ENCODE measurements at places on chromosomes 2 and 18.

DNA sequence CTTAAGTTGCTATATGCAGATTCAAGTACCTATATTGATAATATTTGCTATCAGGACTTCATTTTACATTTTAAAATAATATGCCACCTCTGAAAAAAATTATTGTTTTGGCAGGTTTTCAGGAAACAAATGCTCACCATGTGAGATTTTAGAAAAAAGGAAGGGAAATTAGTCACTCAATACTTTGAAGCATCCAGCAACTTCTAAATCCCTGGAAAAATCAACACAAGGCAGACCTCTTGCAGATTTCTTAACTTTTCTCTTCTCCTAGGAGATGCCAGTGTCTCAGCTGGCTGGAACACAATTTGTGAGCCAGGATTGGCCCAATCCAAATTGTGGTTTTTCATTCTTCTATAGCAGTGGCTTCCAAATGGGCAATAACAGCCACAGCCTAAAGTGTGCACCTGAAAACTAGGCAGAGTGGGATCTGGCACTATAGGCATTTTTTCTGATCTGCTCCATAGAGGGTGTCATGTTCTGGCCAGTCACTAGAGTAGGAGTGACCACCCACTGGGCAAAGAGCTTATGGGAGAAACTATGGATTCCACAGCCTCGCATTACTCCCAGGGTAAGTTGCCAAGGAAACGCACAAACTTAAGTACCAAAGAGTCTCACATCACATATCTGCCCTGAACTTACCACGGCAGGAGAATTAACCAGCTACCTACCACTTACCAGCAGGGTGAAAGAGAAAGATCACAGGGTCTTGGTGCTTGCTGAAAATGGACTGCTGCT lies 28.1 kb upstream of the THOC1 start:
- DNase-seq = no peak

DNA sequence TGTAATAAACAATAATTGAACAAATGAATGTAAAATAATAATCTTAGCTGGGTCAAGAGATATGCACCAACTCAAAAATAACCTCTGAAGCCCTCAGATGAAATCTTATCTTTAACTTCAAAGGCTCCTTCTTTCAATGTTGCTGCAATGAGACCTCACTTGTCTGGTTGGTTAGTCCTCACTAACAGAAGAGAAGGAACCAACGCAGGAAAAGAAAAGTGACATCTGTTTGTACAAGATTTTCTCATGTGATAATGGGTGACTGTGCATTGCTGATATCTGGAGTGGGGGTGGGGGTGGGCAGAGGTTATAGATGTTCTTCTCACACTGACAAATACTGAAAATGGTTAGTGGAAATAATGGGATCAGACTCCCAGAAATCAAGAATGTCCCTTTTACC lies 2.6 kb downstream of the SCN7A start:
- no peak for DNase-seq

DNA sequence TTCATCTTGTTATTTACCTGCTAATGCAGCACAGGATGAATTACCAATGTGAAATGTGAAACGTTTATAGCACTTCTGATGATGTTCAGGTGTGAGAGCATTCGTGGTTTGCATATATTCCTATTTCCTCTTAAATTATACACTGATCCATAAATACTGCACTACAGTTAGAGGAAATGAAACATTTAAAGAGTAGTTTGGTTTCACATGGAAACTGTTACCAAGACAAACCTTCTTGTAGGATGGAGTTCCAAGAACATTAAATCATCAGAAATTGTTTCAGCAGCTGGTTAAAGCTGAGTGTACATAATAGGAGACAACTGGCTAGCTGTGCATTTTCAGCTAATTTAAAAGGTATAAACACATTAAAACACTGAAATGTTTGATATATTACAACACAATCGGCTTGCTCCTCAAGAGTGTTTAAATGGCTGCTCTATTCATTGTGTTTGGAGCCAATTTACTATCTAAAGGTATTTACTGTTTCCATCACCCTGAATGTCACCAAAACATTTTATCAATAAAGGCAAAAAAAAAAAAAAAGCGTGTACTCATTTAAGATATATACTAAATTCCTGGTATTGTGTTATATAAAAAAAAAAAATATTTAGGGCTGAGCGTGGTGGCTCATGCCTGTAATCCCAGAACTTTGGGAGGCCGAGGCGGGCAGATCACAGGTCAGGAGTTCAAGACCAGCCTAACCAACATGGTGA lies 100.6 kb downstream of the DYM start:
- no peak for DNase-seq

DNA sequence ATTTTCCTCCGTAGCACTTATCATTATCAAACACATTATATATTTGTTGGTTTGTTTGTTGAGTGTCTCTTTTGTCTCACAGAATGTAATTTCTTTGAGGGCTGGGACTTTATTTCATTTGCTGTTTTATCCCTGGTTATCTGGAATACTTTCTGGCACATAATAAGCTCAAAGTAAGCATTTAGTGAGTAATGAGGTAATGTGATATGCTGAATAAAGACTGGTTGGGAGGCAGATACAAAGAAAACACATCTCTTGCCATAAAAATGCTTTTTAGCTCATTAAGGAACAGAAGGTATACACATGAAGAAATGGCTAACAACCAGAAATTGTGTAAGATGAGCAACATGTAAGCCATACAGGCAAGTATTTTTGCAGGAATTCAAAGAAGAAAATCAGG lies 1411.8 kb downstream of the LRP1B start:
- DNase-seq = no peak

DNA sequence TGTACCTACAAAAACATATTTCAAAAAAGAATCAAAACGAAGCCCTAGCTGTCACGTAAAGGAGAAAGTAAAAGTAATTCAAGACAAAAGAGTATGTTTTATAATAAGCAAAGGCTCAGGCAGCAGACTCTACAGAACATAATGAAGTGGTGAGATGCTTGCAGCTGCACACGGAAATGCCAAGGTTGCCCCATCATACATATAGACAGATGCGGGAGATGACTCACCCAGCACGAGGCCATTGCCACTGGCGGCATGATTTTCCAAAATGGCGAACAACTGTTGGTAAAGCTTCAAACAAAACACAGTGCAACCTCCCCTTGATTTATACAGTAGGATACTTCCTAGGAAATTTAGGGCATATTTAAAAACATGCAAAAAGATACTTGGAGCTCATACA lies 26.0 kb upstream of the C1QL2 start:
- no peak for DNase-seq

DNA sequence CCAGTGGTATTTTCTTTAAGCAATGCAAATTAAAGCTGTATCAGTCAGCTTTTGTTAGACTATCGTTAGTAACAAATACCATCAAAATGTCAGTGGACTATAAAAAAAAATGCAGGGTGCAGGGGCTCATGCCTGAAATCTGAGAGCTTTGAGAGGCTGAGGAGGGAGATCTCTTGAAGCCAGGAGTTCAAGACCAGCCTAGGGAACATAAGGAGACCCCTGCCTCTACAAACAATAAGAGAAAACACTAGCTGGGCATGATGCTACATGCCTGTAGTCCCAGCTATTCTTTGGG lies 253.7 kb downstream of the MYCN start:
- DNase-seq = no peak

DNA sequence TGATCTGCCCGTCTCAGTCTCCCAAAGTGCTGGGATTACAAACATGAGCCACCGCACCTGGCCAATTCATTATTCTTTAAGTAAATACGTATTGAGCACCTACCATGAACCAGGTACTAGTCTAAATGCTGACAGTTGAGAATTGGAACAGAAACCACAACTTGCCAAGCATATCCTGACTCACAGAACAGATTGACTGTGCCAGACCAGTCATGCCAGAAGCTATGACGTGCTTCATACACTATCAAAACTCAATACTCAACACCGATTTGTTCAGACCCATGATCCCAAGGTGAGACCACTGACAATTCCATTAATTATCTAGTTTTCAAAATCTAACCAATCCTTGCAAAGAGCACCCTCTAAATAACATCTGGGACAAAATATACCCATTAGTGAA lies 148.6 kb downstream of the B3GNT2 start:
- DNase-seq = no peak

DNA sequence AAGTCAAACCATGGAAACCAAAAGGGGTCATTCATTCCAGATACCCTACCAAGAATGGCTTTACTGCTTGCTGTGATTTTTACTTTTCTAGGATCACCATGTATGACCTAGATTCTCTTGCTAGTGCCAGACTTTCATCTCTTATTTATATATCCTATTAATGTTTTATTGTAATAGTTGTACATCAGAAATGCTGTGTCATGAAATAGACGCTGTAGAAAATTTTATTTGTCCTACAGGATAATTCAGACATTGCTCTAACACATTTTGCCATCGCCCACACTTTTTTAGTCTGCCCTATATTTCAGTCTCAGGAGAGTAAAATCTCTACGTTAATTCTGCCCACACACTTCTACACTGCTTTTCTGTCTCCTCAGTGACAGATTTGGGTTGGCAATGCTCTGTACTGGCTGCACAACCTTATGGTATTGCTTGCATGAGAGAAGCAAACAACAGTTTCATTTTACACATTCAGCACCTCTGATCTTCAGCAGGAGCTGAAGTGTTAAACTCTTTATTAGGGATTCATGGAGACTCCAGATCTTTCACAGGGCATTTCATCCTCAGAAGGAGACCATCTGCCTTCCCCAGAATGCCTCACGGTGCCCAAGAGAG lies 871.8 kb upstream of the CHAC2 start:
- no peak for DNase-seq

DNA sequence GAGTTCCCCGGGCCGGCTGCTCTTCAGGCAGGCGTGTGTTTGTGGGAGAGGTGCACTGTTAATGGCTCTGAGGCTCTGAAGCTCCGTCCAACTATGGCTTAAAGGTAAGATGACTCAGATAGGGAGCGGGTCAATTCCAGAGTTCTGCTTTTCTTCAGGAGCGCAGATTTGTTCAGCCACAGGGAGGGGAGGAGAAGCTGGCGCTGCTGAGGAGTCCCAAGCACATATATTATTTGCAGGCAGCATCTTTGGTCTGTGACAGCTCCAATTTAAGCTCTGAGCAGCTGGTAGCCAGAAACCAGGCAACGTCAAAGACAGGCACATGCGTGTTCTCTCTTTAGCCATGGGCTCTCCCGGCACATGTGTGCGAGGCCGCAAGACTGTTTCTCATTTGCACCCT lies 229.2 kb downstream of the BCL2 start:
- no peak for DNase-seq

- DNase-seq = no peak
Measured at GRCh38 chr18:14092625-14093306, 39.5 kb downstream of the ZNF519 start.

DNA sequence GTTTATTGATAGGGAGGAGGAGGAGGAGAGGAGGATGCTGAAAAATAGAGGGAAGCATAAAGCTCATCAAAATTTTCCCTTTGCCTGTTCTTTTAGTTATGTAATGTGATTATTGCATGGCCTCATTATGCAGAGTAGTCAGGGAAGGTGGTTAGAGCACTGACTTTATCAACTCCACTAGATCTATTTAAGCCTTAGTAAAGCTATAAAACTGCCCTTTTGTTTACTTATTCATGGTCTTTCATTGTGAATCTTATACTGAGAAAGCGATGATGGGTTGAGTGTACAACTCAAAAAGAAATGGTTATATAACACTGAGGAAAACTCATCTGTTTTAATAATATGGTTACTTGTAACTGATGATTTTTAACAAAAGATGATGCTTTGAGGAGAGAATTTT lies 81.7 kb downstream of the MAP4K4 start:
- DNase-seq = peak; percentile 22

- no peak for DNase-seq
Measured at GRCh38 chr2:220513573-220514288, 886.3 kb downstream of the SLC4A3 start.

GRCh38 chr2:158403237-158403636 lies 53.3 kb downstream of the CCDC148 start:
- peak; percentile 6 for DNase-seq

- DNase-seq = no peak
Measured at GRCh38 chr2:28868611-28869010, 1.5 kb downstream of the TRMT61B start.

- no peak for DNase-seq
Measured at GRCh38 chr2:54158311-54158710, 42.9 kb downstream of the ACYP2 start.

DNA sequence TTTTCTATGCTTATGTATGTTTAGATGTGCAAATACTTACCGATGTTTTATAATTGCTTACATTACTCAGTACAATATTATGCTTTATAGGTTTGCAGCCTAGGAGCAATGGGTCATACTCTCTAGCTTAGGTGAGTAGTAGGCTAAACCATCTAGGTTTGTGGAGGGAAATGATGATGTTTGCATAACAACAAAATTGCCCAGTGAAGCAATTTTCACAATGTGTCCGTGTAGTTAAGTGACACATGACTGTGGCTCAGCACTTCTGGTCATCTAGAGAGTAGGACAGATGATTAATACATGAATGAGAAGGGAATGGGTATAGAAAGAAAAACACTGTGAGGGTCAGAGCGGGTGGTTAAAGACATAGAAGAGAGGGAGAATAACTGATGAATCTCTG lies 2116.2 kb upstream of the PIK3C3 start:
- DNase-seq = no peak

GRCh38 chr2:14199040-14199439 lies 433.5 kb upstream of the LRATD1 start:
- DNase-seq = no peak

DNA sequence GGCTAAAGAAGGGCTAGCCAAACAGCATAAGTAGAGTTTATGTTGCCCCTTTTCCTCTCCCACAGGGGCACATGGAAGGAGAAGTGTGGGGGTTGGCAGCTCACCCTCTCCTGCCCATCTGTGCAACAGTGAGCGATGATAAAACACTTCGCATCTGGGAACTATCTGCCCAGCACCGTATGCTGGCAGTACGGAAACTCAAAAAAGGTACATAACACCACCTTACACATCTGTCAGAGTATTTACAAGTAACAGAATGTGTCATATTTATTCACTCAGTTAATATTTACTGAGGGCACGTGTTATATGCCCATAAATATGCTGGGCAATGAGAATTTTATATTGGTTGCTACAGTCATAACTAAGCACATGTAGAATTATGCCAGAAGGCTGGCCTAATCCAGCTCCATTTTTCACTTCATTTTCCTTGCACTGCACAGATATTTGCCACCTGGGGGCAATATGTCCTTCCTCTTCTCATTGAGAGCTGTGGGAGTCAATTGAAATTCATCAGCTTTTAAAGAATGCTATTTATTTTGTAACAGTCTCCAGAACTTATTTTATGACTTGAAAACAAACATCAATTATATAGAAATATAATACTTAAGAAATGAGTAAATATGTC lies 150.6 kb downstream of the RTN4 start:
- peak; percentile 79 for DNase-seq

GRCh38 chr2:65292461-65293011 lies 64.9 kb downstream of the ACTR2 start:
- DNase-seq = no peak

All from LNCaP clone FGC (cell line).